M059J (cell line): ENCODE measurements at places on chromosomes 4 and X.

DNA sequence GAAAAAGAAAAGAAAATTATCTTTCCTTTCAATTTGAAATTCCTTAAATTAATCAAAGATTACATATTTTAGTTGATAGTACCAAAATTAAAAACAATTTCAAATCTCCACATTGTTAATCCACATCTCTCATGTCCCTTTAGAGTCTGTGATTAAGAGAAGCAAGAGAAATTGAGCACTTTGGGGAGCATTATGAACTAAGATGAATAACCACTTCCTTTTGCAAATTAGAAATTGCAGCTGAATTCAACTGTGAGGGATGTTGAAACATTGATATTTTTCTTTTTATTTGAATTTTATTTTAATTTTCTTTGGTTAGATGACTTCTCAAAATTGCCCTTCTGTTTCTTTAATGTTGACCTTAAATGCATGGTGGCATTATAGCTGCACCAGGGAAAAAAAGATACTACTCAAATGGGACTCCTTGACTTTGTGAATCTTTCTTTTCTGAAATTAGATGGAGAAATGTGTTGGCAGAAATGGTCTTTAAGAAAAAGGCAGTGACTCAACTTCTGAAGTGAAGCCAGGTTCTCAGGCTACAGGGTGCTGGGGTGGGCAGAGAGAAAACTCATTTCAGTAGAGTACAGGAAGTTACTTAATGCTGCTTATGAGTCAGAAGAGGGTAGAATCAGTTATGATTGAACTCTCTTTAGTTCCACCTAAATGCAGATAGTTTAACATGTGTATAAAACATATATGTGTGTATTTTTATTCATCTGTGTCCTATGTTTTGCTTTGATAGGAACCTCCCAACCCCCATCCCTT lies 92.0 kb upstream of the TNIP3 start:
- DNase-seq: peak; percentile 79

GRCh38 chr4:153115322-153116290 lies 88.6 kb upstream of the TRIM2 start:
- DNase-seq: peak; percentile 92

- no peak for DNase-seq
Observed at GRCh38 chrX:47629419-47630200, at the start of gene CFP. Gene CFP, minus strand, starts transcription at chrX:47629930. Its CDS starts 86 bp downstream, at chrX:47629844.

- DNase-seq: peak; percentile 58
Observed at GRCh38 chr4:145299380-145300076, 119.1 kb upstream of the OTUD4 start.

- DNase-seq: peak; percentile 14
Observed at GRCh38 chrX:82412858-82413257, 1095.2 kb upstream of the POU3F4 start.

DNA sequence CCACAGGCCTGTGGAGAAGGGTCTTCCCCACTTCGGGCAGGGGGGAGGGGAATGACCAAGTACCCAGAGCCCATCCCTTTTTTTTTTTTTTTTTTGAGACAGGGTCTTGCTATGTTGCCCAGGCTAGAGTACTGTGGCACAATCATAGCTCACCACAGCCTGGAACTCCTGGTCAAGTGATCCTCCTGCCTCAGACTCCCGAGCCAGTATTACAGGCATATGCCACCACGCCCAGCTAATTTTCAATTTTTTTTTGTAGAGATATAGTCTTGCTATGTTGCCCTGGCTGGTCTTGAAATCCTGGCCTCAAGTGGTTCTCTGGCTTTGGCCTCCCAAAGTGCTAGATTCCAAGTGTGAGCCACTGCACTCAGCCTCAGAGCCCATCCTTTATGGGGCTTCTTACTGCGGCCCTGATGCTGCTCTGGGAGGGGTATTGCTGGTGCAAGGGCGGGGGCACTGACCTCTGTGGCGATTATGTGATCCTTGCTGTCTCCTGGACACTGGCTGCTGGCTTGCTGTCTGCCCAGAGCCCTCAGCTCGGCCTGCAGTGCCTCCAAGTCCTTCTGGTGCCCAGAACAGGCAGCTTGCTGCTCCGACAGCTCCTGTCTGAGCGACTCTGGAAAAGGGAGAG lies 32.9 kb downstream of the MED28 start:
- no peak for DNase-seq

DNA sequence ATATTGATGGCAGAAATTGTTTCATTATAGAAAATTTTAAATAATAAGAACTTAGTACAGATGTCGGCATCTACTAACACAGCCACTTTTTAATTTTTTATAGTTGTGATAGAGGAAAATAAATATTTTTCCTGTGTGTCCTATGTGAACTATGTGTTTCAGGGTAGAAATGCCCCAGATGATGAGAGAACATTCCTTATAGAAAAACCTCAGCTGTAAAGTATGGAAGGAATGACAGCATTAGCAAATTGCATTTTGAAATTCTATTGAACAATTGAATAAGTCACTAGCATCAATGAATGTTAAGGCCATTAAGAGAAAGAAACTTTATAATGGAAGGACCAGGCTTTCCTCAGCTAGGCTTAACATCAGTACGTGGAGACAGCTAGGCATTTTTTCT lies 149.2 kb downstream of the CFAP299 start:
- DNase-seq: no peak

GRCh38 chr4:93263166-93263565 lies 565.4 kb upstream of the ATOH1 start:
- no peak for DNase-seq

- no peak for DNase-seq
Observed at GRCh38 chr4:64893205-64893604, 484.0 kb upstream of the TECRL start.

- DNase-seq: no peak
Observed at GRCh38 chr4:6815029-6815836, 32.7 kb downstream of the KIAA0232 start.

DNA sequence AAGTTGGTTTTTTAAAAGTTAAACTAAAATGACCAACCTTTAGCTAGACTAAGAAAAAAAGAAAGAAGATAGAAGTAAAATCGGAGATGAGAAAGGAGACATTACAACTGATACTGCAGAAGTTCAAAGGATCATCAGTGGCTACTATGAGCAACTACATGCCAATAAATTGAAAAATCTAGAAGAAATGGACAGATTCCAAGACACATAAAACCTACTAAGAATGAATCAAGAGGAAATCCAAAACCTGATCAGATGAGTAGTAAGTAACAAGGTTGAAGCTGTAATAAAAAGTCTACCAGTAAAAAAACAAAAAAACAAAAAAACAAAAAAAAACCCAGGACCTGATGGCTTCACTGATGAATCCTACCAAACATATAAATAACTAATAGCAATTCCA lies 16.1 kb downstream of the IQCM start:
- peak; percentile 9 for DNase-seq

- DNase-seq: peak; percentile 61
Observed at GRCh38 chr4:149370785-149371420, 444.7 kb downstream of the IQCM start.

DNA sequence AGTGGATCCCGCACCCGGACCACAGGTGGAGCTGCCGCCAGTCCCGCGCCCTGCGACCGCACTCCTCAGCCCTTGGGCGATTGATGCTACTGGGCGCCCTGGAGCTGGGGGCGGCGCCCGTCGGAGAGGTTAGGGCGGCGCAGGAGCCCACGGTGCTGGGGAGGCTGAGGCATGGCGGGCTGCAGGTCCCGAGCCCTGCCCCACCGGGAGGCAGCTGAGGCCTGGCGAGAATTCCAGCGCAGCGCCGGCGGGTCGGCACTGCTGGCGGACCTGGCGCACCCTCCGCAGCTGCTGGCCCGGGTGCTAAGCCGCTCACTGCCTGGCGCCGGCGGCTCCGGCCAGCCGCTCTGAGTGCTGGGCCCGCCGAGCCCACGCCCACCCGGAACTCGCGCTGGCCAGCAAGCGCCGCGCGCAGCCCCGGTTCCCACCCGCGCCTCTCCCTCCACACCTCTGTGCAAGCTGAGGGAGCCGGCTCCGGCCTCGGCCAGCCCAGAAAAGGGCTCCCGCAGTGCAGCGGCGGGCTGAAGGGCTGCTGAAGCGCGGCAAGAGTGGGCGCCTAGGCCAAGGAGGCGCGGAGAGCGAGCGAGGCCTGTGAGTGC lies 1256.5 kb downstream of the STIM2 start:
- no peak for DNase-seq

GRCh38 chrX:136067097-136067496 lies 80.2 kb upstream of the FHL1 start:
- DNase-seq: no peak

DNA sequence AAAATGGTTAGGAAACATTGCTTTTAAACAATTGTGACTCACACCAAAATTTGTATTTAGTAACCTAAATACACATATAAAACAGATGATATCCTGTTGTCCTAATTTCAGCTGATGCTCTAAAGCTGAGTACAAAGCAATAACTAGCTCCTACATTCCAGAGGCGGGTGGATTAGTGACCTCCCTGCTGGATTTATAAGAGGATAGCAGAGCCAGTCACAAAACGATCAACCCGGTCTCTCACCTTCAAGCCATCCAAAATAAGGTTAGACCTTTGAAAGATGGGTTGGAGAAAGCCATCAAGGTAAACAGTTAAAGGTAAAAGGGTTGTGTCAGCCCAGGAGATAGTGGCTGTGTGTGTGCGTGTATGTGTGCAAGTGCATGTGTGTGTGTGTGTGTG lies 43.2 kb upstream of the SFRP2 start:
- DNase-seq: no peak

DNA sequence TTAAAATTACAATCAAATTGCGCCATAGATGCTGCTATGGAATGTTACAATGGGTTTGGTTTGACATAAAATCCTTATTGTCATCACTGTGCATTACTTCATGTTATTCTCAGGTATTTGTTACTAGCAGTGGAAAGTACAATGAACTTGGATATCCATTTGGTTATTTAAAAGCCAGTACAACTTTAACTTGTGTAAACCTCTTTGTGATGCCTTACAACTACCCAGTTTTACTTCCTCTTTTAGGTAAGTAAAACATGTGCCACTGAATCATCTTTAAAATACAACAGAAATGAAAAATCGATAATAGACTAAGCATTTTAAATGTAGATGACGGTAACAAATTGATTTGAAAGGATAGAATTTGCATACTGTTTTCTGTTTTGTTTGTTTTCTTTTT lies 35.6 kb downstream of the INTS6L start:
- no peak for DNase-seq

GRCh38 chr4:62475596-62475995 lies 1275.5 kb downstream of the ADGRL3 start:
- no peak for DNase-seq

- no peak for DNase-seq
Observed at GRCh38 chrX:44503560-44503959, 39.1 kb downstream of the FUNDC1 start.

DNA sequence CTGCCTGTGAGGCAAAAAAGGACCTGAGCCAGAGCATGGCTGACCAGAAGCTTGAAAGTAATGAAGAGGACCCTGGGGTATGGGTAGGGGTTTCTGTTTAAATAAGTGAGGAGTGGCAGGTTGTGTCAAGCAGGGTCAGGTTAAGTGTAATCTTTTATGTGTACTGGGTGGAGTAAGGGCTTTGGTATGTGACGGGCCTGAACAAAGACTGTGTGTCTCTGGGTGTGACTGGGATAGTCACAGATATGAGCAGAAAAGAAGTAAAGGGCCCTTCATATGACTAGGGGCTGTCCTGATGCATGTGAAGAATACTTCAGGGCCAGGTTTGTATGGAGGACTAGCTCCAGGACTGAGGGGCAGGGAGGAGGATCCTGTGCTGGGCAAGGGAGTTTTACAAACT lies 82.4 kb downstream of the ITIH6 start:
- DNase-seq: no peak

DNA sequence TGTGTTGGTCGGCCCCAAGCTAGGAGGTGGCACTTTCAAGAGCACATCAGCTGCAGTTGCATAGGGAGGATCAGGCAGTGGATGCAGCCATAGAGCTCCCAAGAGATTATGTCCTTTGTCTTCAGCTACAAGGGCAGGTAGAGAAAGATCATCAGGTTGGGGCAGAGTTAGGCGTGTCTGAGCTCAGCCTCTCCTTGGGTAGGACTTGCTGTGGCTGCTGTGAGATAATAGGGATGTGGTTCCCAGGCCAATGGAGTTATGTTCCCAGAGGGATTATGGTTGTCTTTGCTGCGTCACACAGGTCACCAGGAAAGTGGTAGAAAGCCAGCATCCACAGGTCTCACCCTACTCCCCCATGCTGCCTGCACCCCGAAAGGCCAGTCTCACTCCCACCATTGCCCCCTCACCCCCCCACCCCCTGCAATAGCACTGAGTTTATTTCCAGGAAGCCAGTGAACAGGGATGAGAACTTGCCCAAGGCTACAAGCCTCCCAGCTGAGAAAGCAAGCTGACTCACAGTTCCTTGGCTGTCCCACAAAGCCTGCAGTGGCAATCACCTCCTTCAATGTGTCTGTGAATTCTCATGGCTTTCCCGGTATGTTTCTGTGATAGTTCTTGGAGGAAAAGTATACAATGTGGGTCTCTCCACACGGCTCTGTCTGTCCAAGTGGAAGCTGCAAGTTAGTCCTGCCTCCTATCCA lies 148.4 kb downstream of the STPG2 start:
- peak; percentile 47 for DNase-seq

- no peak for DNase-seq
Observed at GRCh38 chr4:146709956-146710355, 71.3 kb downstream of the POU4F2 start.

DNA sequence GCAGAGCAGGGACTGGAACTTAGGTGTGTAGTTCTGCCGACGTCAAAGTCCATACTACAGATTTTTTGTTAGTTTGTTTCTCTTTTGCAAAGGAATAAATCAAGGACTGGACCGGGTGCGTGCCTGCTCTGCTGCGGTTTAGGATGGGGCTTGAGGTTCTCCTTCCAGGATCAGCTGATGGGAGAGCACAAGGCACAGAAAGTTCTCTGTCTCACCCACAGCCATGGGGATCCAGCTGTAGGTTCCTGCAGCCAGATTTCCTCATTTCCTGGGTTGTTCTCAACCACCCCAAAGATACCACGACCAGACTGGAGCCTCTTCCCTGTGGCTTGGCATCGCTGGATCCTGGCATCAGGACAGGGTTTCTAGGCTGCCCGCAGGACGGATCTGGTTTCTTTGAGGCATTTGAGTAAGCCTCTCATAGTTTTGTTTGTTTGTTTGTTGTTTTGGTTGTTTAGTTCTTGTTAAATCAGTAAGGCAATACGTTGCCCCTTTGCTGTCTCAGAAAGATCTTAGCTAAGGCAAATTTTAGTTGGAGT lies 789 bp upstream of the SRPX start:
- no peak for DNase-seq

DNA sequence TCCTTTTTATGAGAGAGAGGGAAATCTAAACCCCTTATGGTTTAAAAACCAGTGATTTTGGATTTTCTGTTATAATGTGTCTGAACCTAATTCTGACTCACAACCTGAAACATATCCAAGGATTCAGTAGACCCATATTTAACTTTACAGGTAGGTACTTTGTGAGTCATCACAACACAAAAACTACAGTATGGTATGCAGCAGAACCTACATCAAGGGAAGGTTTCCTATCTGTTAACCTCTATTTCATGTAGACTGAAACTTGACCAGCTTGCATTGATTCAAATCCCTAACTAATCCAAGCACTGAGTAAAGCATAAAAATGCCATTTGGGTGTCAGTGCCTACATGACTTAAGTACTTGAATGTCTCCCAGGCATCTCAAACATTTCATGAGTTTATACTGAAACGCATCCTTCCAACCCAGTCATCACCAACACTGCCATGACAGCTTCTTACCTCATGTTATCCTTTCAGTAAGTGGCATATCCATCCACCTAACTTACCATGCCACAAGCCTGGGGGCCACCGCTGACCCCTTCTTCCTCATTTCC lies 4.3 kb upstream of the ARHGAP10 start:
- DNase-seq: no peak

- DNase-seq: no peak
Observed at GRCh38 chrX:47844117-47844516, 7.4 kb downstream of the ZNF81 start.
